ENCODE measurements at places on chromosomes 13 and 19. TPM values are rescaled to one million over a fixed set of nuclear protein-coding genes. Genes with fewer than 3 reads are reported as not detected.

Gene KLK2
- not detected for total RNA-seq

Gene SULT2A1
- not detected for total RNA-seq

Gene KCNRG
- total RNA-seq = 2.6 TPM

Gene CPT1C
- total RNA-seq = 20.0 TPM

Gene MAST1
- under 0.01 TPM for total RNA-seq

Gene PEX11G
- 2.6 TPM for total RNA-seq

Gene KIR2DL4
- total RNA-seq = not detected

Gene FXYD3
- total RNA-seq = not detected

Gene MIA
- total RNA-seq = not detected
